ENCODE measurements at places on chromosomes 16 and 17. TPM values are rescaled to one million over a fixed set of nuclear protein-coding genes. Genes with fewer than 3 reads are reported as not detected.
A peak's percentile ranks its signal among the peaks of the same experiment; 100 is the strongest.

DNA sequence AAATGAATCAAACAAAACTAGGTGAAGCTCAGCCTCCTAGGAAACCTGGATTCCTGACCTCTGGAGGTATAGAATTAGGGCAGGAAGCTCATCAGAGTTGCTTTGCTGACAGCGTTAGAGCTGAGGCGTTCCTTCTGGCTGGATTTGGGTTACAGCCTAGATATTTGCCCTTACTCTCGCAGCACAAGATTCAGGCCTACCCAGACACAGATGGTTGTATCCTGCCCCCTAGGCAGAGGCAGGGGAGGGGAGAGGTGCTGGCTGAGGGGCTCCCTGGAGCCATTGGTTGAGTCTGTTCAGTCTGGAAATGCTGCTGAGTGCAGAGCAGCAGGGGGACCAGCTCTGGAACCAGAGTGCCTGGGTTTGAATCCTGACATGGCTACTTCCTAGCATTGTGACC is 78.4 kb downstream of the MPRIP start:
- peak overlapping the region; percentile 88 for H3K27ac ChIP-seq
- peaks cover 65% of the 10 kb centered on the region for H3K4me1 ChIP-seq
- DNase-seq = no peak
- H3K4me3 ChIP-seq = no peak overlapping the region
- H3K36me3 ChIP-seq = no peaks in the 10 kb centered on the region

GRCh38 chr17:35713069-35713728 is 18.2 kb upstream of the RASL10B start:
- peaks cover 21% of the 10 kb centered on the region for H3K36me3 ChIP-seq
- H3K27me3 ChIP-seq = no peaks in the 10 kb centered on the region
- H3K4me3 ChIP-seq = no peak overlapping the region
- no peak for DNase-seq

- no peak for DNase-seq
- H3K27me3 ChIP-seq = no peaks in the 10 kb centered on the region
- H3K36me3 ChIP-seq = no peaks in the 10 kb centered on the region
- H3K4me3 ChIP-seq = no peak overlapping the region
Observed at GRCh38 chr16:7550096-7550495, 217.5 kb downstream of the RBFOX1 start.

GRCh38 chr16:12440228-12440530 is 363.5 kb downstream of the CPPED1 start:
- H3K27ac ChIP-seq = no peak overlapping the region
- peaks cover 6% of the 10 kb centered on the region for H3K4me1 ChIP-seq
- H3K27me3 ChIP-seq = no peaks in the 10 kb centered on the region
- H3K4me3 ChIP-seq = no peak overlapping the region
- peaks cover 20% of the 10 kb centered on the region for H3K36me3 ChIP-seq

DNA sequence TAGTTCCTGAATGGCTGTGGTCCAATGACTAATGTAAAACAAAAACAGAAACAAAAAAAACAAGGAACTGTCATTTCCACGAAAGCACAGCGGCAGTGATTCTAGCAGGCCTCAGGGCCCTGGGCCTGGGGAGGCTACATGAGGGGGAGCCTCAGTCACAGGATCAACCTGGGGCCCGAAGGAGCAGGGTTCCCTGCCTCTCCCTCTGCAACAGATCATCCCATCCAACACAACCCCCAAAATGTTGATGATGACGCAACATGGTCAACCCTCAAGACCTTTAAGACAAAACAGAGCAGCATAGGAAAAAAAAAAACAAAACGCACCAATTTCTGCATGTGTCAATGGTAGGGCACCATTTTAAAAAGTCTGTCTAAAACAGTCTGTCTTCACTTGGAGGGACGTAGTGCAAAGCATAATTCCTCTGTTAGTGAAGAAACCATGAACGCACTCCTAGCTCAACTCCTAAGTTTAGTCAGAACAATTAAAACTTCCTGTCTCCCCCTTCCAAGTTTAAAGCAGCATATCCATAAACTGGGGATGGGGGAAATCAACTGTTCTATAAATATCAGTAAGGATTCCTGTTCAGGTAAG is 32.3 kb downstream of the AXIN2 start:
- H3K27ac ChIP-seq = no peak overlapping the region
- no peak overlapping the region for H3K4me3 ChIP-seq
- H3K4me1 ChIP-seq = peaks cover 9% of the 10 kb centered on the region

GRCh38 chr16:4245077-4245791 is 3.4 kb upstream of the SRL start:
- DNase-seq = no peak
- H3K4me3 ChIP-seq = no peak overlapping the region
- H3K4me1 ChIP-seq = peaks cover 13% of the 10 kb centered on the region
- H3K36me3 ChIP-seq = no peaks in the 10 kb centered on the region

Gene BANP
- total RNA-seq = 25.6 TPM

DNA sequence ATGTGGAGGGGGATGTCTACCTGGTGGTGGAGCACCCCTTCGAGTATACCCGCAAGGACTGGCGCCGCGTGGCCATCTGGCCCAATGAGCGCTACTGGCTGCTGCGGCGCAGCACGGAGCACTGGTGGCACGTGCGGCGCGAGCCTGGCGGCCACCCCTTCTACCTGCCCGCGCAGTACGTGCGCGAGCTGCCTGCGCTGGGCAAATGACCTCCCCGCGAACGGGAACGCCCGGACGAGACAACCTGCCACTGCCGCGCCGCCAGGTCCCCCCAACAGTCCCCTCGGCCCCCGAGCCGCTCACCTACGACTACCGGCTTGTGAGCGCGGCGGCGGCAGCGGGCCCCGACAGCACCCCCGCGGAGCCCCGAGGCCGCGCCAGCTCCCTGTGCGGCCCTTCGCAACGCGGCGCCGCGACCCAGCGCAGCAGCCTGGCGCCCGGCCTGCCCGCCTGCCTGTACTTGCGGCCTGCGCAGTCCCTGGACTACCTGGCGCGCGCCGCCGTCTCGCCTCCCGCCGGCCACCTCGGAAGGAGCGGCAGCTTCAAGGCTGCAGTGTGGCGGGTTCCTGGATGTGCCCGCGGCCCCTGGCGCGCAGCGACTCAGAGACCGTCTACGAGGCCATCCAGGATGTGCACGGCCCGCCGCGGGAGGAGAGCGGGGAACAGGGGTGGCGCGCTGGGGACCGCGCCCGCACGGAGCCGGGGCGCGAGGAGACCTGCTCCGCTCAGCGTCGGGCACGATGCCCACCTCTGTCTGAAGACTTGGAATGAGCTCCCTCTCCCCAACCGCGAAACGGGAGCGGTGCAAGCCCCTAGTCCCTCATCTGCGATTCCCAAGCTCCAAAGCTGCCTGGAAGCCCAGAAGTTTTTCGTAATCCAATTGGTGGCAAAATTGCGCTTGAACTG is 48.7 kb upstream of the AMZ2 start:
- H3K27ac ChIP-seq = no peak overlapping the region
- DNase-seq = peak; percentile 53
- H3K4me1 ChIP-seq = peaks cover 19% of the 10 kb centered on the region
- H3K4me3 ChIP-seq = peak overlapping the region; percentile 52

Gene NXPH3
- total RNA-seq = 0.18 TPM

GRCh38 chr16:28193530-28194423 is 18.0 kb downstream of the XPO6 start:
- peaks cover 80% of the 10 kb centered on the region for H3K4me1 ChIP-seq
- DNase-seq = peak; percentile 56
- peak overlapping the region; percentile 74 for H3K4me3 ChIP-seq
- peaks cover 67% of the 10 kb centered on the region for H3K36me3 ChIP-seq
- H3K27me3 ChIP-seq = no peaks in the 10 kb centered on the region
- peak overlapping the region; percentile 91 for H3K27ac ChIP-seq

DNA sequence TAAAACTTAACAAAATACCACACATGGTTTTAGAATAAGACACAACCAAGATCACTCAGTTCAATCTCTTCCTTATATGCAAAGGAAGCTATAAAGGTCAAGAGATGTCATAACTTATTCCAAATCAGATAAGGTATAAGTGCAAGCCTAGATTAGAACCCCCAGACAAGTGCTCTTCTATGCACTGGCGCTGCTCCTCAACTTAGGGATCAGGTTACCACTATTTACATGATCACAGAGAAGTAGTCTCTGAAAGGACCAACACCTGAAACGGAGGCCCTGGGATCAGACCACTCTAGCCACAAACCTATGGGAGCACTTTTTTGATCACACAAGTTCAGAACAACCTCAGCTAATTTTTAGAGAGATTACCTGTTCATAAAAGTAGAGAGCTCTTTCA is 16.6 kb downstream of the COPS3 start:
- no peaks in the 10 kb centered on the region for H3K4me1 ChIP-seq
- H3K27me3 ChIP-seq = no peaks in the 10 kb centered on the region
- DNase-seq = no peak
- peaks cover 22% of the 10 kb centered on the region for H3K36me3 ChIP-seq
- H3K4me3 ChIP-seq = no peak overlapping the region

DNA sequence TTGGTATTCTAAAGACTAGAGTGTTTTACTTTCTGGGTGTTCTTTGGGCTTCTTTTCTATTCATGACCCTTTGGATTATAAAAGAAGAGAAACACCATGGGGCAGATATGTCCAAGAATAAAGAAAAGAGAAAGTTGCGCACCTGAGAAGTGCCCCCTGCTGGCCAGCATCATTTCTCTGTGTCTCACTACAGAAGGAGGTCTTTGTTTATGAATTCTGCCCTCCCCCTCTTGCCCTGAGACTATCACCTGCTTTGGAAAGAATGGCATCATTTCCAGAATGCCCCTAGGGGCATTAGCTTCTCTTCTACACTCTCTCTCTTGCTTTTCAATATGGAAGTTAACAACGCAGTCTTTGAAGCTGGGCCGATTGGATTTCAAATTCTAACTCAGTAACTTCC is 45.0 kb downstream of the CDH13 start:
- H3K4me3 ChIP-seq = no peak overlapping the region
- no peak for DNase-seq
- no peak overlapping the region for H3K27ac ChIP-seq
- no peaks in the 10 kb centered on the region for H3K36me3 ChIP-seq
- no peaks in the 10 kb centered on the region for H3K4me1 ChIP-seq

Gene VTN
- 0.35 TPM for total RNA-seq

DNA sequence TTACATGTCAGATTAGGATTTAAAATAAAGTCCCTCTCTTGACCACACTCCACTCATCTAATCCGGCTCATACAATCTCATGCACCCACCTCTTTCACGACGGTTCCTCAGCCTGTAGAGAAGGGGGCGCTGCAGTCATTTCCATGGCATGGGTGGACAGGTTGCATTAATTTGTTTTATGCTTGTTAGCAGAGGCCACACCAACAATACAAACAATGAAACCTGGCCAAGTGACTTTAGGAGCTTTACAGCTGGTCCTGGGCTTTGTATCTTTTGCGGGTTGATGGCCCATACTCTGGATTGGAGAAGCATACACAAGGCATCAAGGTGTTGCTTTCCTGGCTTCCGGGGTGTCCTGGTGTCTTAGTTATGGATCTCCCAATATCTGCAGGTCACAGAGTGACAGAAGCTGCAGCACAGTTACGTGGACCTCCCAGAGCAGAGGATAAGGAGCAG is 9.7 kb upstream of the SNF8 start:
- peaks cover 3% of the 10 kb centered on the region for H3K4me1 ChIP-seq
- peaks cover 28% of the 10 kb centered on the region for H3K27me3 ChIP-seq
- DNase-seq = peak; percentile 20
- no peak overlapping the region for H3K27ac ChIP-seq
- H3K36me3 ChIP-seq = no peaks in the 10 kb centered on the region

GRCh38 chr17:45316434-45317110 is at the start of gene MAP3K14:
Gene MAP3K14 (minus strand): TSS chr17:45317020. CDS start chr17:45290745, 26,275 bp downstream.
- DNase-seq = peak; percentile 82
- peaks cover 3% of the 10 kb centered on the region for H3K27me3 ChIP-seq
- H3K4me1 ChIP-seq = peaks cover 68% of the 10 kb centered on the region

Gene MSLN
- not detected for total RNA-seq

GRCh38 chr17:15650741-15651582 is 31.5 kb upstream of the FBXW10B start:
- H3K27ac ChIP-seq = no peak overlapping the region
- peaks cover 10% of the 10 kb centered on the region for H3K36me3 ChIP-seq
- no peaks in the 10 kb centered on the region for H3K27me3 ChIP-seq
- no peak for DNase-seq
- H3K4me1 ChIP-seq = peaks cover 3% of the 10 kb centered on the region

Gene PRR35
- not detected for total RNA-seq

Gene ZSWIM7
- total RNA-seq = 13.4 TPM

- H3K27ac ChIP-seq = peak overlapping the region; percentile 98
- peak overlapping the region; percentile 83 for H3K4me3 ChIP-seq
- H3K27me3 ChIP-seq = no peaks in the 10 kb centered on the region
Observed at GRCh38 chr17:36722121-36722902, 120.9 kb downstream of the MRM1 start.

GRCh38 chr17:64085650-64086005 is 44.3 kb downstream of the ERN1 start:
- no peak for DNase-seq
- no peak overlapping the region for H3K4me3 ChIP-seq
- H3K4me1 ChIP-seq = peaks cover 24% of the 10 kb centered on the region
- H3K36me3 ChIP-seq = no peaks in the 10 kb centered on the region
- H3K27ac ChIP-seq = no peak overlapping the region

- H3K27me3 ChIP-seq = peaks cover 16% of the 10 kb centered on the region
- H3K4me3 ChIP-seq = no peak overlapping the region
- H3K4me1 ChIP-seq = peaks cover 2% of the 10 kb centered on the region
- no peaks in the 10 kb centered on the region for H3K36me3 ChIP-seq
- no peak for DNase-seq
Observed at GRCh38 chr17:194828-195602, 13.6 kb upstream of the DOC2B start.

GRCh38 chr17:40058186-40058784 is 4.1 kb upstream of the MED24 start:
- no peaks in the 10 kb centered on the region for H3K27me3 ChIP-seq
- no peak overlapping the region for H3K4me3 ChIP-seq
- H3K27ac ChIP-seq = no peak overlapping the region
- DNase-seq = no peak

DNA sequence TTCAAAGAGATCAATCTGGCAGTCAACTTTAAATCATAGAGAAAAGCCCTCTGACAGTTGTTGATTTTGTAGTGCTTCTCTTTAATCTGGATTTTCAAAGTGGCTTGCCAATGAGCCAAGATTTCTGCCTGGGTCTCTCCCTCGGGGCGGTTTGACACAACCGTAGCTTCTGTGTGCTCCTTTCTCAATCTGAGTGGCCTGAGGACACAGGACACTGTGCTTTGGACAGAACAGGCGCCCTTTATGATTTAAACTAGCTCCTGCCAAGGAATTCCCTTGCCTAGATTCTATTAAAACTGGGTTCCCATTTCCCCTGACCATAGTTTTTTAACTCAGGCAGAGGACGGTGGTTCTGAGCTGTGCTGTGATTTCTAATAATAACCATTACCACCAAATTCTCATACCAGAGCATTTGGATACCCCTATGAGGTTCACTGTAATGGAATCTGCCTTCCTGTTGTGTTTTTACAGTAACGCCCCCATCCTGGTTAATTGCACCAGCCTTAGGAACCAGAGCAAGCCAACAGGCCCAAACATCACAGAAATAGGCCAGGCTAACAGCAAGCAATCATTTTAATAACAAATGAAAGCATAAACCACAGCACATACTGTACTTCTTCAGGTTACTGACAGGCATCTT is 4.0 kb downstream of the ZFHX3 start:
- H3K27me3 ChIP-seq = peaks cover 33% of the 10 kb centered on the region
- H3K36me3 ChIP-seq = no peaks in the 10 kb centered on the region
- no peak for DNase-seq
- H3K4me1 ChIP-seq = peaks cover 2% of the 10 kb centered on the region

- H3K4me1 ChIP-seq = no peaks in the 10 kb centered on the region
- H3K36me3 ChIP-seq = no peaks in the 10 kb centered on the region
- no peak overlapping the region for H3K4me3 ChIP-seq
- no peak for DNase-seq
- H3K27ac ChIP-seq = no peak overlapping the region
Observed at GRCh38 chr16:83302853-83303252, 504.9 kb upstream of the HSBP1 start.

Gene PRDM7
- total RNA-seq = not detected

GRCh38 chr17:12282056-12282455 is 261.4 kb downstream of the MAP2K4 start:
- H3K27ac ChIP-seq = no peak overlapping the region
- H3K4me1 ChIP-seq = no peaks in the 10 kb centered on the region
- H3K27me3 ChIP-seq = no peaks in the 10 kb centered on the region
- H3K36me3 ChIP-seq = no peaks in the 10 kb centered on the region
